Central memory CD4-positive, alpha-beta T cell (primary cell): ENCODE measurements at places on chromosomes 4 and X.

DNA sequence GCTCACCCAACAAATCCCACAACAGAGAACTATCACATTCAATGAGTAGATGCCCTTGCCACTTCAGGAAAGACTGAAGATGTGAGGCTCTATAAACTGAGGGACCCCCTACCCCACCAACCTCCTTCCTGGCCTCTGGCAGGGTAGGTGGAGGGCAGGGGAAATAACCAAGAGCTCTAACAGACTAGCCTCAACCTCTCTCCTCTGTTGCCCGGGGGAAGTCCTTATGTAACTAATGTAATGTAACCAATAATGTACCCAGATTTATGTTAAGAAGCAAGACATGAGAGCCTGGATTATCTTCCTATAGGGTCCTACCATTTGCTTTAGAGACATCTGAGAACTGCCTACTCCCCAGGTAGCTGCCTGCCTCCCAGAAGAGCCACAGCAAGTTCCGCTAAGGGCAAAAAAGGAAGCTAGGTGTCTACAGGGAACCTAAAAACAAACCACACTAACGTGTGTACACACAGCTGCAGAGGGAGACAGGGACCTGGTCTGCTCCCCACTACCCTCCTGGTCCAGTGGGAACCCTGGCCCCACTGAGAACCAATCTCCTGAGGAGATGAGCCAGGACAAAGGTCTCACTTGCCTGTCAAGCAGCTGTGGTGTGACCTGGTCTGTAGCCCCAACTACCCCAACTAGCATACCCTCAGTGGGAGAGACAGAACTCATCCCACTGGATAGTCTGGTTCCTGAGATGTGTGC, 17.7 kb downstream of the OTUD5 start:
- DNase-seq, result peak; percentile 51

GRCh38 chr4:101813604-101814003, 23.1 kb downstream of the BANK1 start:
- no peak for DNase-seq

DNA sequence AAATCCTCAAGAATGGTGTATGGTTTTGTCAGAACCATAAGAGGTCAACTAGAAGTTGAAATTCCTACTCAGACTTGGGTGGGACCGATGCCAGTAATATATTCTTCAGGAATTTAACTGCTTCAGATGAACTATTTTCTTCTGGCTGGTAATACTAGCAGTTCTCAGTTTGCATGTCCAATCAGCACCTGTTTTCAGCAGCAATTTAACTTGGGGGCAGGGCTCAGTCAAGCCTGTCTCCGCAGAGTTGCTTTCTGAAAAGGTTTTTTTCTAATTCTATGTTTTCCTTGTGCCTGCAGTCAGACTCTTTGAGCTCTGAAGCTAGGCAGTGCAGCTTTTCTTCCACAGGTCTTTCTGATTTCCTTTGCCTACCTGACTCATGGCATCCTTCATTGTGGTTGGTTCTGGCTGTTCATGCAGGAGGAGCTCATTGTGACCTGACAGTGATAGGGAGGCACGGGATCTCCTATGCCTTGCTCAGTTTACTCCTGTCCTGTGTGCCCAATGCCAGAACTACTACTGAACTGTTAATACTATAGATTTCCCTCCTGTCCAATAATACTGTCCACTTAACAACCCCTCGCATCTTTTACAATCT, 17.3 kb upstream of the FMR1 start:
- no peak for DNase-seq

DNA sequence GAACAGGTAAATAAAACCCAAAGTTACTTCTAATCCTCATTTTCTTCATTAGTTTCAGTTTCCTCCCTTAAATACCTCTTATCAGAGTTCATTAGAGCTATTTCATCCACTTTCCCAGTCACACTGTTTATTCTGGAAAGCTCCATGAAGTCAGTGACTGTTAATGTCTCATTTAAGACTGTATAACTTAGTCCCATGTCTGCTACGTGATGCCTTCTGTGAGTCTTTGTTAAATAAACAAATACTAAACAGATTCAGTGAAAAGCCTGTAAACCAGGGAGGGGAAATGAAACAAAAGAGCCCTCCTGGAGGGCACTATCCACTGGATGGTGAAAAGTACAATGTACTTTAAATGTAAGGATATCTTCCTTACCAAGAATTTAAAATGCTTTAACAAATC, 24.7 kb downstream of the ACE2 start:
- no peak for DNase-seq

DNA sequence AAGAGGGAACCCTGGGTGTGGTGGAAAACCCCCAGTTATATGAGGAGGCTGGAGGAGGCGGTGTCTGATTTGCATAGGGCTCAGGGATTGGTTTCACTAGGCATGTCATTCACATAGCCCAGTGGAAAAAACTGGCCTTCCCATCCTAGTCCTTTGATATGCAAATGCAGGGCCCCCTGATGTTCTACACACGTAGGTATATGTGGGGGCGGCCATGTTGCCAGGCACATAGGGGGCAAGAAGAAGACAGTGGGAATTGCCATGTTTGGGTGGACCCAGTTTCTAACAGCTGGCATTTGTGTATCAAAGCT, 34.0 kb upstream of the ENPP6 start:
- DNase-seq, result no peak

DNA sequence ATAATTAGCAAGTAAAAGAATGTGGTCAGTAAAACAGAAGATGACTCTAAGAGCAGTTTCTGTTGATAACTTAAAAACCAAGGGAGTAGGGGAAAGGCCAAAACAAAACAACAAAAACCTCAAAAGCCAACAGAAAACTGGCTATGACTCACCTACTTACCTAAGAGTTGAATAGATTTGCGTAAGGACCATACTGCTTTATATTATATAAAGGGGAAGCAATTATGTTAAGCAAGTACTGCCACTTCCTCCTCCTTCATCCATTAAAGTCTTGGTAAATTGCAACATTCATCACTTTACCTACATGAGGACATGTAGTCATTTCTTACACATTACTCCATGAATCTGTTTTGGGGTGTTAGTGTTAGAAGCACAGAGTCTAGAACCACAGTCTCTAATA, 85.9 kb upstream of the FAM47A start:
- no peak for DNase-seq

GRCh38 chrX:121245763-121246162, 198.4 kb downstream of the GLUD2 start:
- no peak for DNase-seq

DNA sequence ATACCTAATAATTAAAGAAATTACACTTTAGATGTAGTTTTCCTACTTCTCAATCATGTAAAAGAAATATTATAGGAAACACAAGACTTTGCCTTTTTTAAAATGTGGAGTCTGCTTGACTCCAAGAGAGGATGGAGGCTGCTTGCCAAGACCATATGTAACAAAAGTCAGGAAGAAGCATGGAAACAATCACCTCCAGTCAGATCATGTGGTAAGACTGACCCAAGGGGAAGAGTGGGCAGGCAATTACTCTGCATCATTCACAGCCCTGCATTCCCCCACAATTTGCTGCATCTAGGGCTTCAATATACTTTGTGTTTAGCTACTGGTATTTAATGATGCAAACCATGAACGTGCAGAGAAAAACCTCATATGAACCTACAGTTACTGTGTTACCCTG, 78.0 kb upstream of the RXFP1 start:
- DNase-seq, result no peak

- DNase-seq, result no peak
These were observed 19.0 kb upstream of the MRPL1 start for GRCh38 chr4:77843628-77844027.

DNA sequence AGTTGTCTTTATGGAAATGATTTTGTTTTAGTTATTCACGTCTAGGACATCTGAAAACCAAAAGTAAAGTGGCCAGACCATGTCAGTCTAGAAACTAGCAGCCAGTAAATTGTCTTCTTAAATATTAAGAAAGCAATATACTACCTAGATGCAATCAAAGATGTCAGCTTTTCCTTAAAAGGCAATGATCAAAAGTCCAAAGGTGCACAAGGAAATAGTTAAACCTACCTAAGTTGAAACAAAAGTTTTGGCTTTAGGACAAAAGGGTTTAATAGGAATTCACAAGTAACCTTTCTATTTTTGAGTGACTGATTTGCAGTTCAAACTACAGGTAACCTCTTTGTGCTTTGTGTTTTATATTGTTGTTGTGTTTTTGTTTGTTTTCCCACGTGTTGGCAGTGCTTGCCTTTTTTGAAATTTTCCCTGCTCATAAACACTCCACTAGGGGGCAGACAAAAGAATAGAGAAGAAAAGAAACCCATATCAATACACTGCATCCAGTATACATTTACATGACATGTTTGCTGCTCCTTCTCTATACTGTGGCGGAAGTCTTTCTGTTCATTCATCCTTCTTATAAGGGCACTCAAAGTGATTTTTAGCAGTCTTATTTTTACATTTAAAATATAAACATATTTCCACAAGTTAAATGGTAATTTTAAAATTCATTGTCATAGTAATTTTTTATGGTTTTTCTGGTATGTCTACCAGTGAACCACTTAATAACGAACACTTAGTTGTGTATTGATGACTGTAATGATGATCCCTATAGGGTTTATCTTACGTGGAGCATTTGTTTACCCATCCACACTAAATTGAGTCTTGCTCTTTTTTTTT, 62.7 kb downstream of the GAB1 start:
- peak; percentile 15 for DNase-seq

DNA sequence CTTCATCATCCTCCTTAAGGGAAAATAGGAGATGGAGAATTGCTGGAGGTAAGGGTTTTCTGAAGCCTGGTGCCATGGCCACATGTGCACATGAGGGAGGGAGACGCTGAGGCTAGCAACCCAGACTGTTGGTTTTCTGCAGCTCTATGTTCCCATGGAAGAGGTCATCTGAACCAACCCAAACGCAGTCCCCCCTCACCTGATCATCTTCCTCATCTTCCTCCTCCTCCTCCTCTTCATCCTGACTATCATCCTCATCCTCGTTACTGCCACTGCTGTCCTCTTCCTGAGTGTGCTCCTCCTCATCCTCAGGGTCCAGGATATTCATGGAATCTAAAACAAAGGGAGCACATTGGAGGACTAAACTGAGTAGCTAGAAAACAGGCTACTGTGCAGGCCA, 124.6 kb downstream of the HUWE1 start:
- no peak for DNase-seq

GRCh38 chr4:71293705-71294104, 45.1 kb upstream of the SLC4A4 start:
- no peak for DNase-seq

GRCh38 chr4:896216-896615, 35.9 kb downstream of the GAK start:
- DNase-seq, result no peak

DNA sequence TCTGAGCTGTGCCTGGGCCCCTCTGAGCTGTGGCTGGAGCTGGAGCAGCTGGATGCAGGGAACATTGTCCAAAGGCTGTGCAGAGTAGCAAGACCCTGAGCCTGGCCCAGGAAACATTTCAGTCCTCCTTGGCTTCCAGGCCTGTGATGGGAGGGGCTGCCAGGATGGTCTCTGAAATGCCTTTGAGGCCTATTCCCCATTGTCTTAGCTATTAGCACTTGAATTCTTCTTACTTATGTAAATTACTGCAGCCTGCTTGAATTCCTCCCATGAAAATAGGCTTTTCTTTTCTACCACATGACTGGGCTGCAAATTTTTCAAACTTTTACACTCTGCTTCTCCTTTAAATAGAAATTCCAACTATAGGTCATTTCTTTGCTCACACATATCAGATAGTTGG, 349.8 kb upstream of the KLHL4 start:
- DNase-seq, result no peak

GRCh38 chrX:55524487-55524886, 34.8 kb upstream of the USP51 start:
- DNase-seq, result no peak

GRCh38 chrX:52608961-52609360, 45.7 kb downstream of the SSX7 start:
- DNase-seq, result no peak

GRCh38 chr4:64385220-64385619, 24.0 kb downstream of the TECRL start:
- DNase-seq, result no peak

- no peak for DNase-seq
These were observed 1.4 kb upstream of the GPR173 start for GRCh38 chrX:53047228-53047627.

DNA sequence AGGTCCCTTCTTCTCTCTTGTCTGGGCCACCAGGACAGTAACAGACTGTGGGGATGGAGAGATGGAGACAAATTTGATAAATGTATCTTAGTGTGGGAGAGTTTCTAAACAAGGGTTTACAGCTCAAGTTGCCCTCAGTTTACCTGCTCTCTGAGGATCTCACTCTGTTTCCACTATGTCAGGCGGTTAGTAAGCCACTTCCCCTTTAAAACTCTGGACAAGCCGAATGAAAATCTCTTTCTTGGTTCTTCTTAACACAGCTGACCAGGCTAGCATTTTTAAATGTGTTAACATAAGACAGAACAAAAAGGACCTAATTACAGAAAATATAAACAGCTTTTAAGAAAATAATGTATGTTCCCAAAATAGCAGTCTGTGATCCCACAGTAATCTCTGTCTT, 2.9 kb upstream of the SCARB2 start:
- DNase-seq, result no peak

DNA sequence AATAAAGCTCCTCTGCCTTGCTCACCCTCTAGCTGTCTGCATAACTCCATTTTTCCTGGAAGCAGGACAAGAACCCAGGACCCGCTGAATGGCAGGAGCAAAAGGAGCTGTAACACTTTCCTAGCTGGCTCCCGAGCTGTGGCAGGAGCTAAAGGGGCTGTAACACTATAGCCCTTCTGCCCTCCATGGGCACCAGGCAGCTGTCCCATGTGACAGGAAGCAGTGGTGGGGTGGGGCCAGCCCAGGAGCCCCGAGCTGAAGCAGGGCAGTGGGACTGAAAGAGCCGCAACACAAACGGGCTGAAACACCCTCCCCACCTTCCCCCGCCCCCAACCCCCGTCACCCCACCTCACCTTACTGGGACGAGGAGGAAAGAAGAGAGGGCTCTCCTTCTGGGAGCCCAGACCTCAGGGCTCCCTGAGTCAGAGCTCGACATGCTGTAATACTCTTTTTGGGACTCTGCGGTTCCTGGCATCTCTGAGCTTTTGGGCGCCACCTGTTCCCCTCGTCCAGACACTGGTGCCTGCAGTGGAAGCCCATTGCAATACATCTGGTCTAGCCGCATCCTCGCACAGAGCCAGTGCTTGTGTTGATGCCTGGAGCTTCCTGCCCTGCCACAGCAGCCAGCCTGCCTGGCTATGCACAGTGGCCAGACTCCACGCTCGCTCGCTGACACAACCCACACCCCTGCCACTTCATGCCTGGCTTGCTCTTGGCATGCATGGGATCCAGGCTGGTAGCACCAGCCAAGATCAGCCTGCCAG, 39.4 kb downstream of the PPM1K start:
- peak; percentile 23 for DNase-seq

GRCh38 chr4:3827616-3828492, 61.7 kb downstream of the ADRA2C start:
- no peak for DNase-seq

- no peak for DNase-seq
These were observed 38.2 kb downstream of the GLUD2 start for GRCh38 chrX:121085612-121086010.
